Stimulated activated CD4-positive, alpha-beta T cell treated with anti-CD3 and anti-CD28 coated beads, Interleukin-2, amount 100 ng/mL, for 4 hours (primary cell): ENCODE measurements at places on chromosomes 5 and 9.

GRCh38 chr5:82717738-82718137 is 359.5 kb downstream of the TMEM167A start:
- DNase-seq: no peak

GRCh38 chr9:133850161-133850560 is 112.0 kb upstream of the SARDH start:
- no peak for DNase-seq

- DNase-seq: no peak
Measured at GRCh38 chr5:137405393-137405792, 93.7 kb downstream of the SPOCK1 start.

- no peak for DNase-seq
Measured at GRCh38 chr5:54412913-54413312, 42.6 kb upstream of the HSPB3 start.

DNA sequence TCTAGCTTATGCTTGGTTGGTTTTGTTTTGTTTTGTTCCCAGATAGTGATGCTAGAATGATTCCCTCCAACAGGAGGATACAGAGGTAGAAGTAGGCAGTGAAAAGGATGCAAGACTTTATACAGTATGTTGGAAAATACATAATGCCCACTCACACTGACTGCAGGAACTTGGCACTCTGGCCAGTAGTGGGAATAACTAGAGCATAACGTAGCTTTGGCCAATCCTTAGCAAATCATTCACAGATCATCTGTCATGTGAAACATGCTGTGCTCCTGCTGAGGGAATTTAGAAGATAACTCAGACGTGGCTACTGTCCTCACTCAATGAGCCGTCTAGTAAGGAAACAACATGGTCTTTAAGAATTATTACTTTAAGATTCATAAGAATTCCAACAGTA is 13.5 kb downstream of the CFAP90 start:
- DNase-seq: no peak

GRCh38 chr5:156893517-156893916 is 43.4 kb downstream of the PPP1R2B start:
- DNase-seq: no peak

DNA sequence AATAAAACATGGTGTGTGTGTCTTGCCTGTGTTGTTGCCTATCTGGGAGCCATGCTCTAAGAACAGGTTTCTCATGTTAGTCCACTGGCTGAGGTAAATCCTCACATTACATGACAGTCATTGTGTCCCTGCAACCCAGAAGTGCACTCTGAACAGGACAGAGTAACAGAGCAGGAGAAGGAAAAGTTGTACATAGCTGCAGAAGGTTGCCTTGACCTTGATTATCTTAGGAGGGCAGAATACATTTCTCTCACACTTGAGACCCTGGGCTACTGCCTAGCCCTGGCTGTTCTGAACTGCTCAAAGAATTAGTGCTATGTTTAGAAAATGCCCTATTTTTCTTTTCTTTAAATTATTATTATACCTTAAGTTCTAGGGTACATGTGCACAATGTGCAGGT is 16.9 kb downstream of the ZNF189 start:
- no peak for DNase-seq

GRCh38 chr5:64158827-64159226 is 6.8 kb upstream of the RNF180 start:
- DNase-seq: no peak

GRCh38 chr9:36854034-36854433 is 180.0 kb downstream of the PAX5 start:
- DNase-seq: no peak

DNA sequence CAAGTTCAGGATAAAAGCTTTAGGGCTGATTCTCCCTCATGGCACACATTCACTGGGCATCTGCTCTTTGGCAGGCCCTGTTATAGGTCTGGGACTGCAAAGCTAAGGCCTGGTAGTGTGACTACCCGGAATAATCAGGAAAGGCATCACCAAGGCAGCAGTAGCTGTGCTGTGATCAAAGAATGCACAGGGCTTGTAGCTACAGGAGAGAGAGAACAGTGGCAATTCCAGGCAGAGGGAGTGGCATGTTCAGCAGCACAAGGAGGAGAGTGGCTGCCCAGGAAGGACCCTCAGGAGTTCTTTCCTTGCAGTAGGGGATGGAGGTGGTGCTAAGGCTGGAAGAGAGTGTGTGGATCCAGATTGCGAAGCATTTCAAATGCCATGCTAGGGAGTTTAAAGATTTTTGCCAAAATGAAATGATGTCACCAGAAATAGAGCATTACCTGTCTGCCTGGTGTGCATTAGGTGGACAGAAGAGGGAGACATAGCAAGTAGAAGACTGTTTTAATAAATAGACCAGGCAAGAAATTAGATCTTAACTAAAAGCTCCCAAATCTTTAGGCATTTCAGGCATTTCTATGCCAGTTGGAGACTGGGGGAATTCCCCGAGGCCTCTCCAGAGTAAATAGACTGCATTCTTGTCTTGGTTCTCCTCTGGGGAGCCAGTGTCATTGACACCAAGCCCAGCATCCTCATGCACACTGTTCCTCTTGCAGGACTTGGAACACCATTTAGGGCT is 69.1 kb downstream of the GPR21 start:
- no peak for DNase-seq

DNA sequence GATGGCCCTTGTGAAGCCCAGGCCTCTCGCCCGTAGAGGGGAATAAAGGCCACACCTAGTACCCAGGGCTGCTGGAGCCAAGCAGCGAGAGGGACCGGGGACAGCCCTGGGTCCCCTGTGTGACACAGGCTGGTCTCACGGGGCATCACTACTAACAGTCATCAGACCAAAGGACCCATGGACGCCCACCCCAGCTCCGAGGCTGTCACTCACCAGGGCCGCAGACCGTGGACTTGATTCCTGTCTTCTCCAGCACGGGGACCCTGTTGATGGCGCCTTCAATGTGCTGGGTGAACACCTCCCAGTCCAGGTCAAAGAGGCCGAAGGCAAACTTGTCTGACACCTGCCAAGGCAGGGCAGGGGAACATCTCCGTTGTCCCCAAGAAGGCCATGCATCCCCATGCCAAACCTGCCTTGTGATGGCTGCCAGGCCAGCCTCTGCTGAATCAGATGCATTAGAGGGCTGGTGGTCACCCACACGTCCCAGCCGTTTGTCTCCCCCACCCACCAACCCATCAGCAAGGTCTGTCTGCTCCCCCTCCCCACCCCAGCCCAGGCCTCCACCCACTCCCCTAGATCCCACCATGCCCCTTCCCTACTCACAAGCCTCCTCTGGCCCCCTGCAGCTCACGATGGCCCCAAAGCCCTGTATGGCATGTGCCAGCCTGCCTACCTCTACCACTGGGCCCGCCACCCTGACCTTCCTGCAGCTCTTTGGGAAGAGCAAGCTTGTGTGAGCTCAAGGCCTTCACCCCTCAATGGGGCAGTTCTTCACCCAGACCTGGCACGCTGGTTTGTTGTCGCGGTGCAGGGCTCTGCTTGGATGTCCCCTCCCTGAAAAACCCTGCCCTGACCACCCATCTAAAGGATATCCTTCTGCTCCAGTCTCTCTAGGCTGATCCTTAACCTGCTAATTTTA is 20.8 kb downstream of the SARDH start:
- no peak for DNase-seq

GRCh38 chr5:143041972-143042770 is 272.0 kb downstream of the ARHGAP26 start:
- DNase-seq: no peak

GRCh38 chr9:27572918-27573633 is at the start of gene C9orf72:
TSS of gene C9orf72 (minus strand) at chr9:27573481. CDS start at chr9:27567120, 6,361 bp downstream.
- DNase-seq: peak; percentile 89

DNA sequence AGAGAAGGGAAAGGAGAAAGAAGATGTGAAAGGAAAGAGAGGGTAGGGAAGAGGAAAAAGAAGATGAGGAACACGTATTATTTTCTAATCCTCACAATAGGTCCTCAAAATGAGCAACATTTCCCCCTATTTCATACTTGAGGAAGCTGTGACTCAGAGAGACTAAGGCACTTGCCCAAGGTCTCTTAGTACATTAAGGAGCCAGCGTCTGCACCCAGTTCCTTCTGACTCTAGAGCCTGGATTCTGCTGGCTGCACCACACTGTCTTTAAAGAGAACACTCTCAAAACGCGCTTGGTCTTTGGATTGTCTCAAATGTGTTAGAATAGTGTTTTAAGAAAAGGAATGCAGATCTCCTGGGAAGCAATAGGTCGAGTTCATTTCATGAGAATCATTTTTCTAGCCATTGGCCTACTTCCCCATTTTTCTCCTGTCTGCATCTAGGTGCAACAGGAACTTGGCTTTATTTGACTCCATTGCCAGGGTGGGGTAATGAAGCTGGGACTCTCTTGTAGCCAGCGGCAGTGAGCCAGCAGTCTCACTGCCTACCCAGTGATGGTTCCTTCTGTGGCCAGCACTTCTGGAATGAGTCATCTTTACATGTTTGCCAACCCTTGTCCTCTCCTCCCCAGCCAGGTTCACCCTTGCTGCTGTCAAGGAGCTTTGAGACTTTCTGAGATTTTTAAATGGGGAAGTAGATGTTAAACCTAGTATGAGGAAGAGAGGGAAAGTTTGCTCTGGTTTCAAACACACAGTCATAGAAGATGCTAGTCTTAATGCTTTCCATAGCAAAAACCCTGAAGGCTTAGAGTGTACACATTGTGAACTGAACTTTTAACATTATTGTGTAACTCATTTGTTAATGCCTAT is 82.7 kb downstream of the DOCK8 start:
- no peak for DNase-seq

DNA sequence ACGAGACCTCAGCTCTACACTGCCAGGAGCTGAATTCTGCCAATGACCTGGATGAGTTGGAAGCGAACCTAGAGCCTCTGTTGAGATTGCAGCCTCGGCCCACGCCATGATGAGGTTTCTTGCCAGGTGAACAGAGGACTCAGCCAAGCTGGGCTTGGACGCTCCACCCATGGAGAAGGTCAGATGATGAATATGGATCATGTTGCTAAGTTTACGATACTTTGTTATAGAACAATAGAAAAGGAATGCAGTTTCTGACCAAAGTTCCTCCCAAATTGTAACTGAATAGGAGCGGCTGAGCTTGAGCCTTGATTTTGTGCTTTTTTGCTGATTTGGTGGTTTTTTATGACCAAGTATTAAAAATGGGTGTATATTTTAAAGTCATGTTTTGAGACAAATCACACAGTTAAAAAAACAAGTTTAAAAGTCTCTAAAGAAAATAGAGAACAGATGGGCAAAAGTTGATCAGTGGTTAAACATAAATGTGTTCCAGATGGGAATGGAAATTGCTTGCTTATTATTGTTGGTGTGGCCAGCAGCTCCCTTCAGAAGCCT is 32.9 kb downstream of the ROPN1L start:
- no peak for DNase-seq

- DNase-seq: no peak
Measured at GRCh38 chr9:114583371-114584155, 4.0 kb upstream of the ATP6V1G1 start.

DNA sequence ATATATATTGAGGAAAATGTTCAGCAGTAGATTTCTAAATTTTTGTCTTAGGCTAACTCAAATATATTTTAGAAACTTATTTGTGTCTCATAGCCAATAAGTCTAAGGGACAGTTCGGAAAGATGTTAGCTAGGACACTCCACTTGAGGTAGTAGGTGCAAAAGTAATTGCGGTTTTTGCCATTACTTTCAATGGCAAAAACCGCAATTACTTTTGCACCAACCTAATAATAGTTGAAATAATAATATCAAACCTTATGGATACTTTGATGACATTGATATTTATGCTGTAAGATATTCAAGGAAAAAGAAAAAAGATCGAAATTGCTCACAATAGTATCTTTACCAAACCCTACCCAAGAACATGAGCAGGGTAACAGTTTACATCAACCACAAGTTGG is 555.5 kb upstream of the ST8SIA4 start:
- no peak for DNase-seq

- no peak for DNase-seq
Measured at GRCh38 chr9:134773842-134774241, 106.8 kb upstream of the FCN2 start.

DNA sequence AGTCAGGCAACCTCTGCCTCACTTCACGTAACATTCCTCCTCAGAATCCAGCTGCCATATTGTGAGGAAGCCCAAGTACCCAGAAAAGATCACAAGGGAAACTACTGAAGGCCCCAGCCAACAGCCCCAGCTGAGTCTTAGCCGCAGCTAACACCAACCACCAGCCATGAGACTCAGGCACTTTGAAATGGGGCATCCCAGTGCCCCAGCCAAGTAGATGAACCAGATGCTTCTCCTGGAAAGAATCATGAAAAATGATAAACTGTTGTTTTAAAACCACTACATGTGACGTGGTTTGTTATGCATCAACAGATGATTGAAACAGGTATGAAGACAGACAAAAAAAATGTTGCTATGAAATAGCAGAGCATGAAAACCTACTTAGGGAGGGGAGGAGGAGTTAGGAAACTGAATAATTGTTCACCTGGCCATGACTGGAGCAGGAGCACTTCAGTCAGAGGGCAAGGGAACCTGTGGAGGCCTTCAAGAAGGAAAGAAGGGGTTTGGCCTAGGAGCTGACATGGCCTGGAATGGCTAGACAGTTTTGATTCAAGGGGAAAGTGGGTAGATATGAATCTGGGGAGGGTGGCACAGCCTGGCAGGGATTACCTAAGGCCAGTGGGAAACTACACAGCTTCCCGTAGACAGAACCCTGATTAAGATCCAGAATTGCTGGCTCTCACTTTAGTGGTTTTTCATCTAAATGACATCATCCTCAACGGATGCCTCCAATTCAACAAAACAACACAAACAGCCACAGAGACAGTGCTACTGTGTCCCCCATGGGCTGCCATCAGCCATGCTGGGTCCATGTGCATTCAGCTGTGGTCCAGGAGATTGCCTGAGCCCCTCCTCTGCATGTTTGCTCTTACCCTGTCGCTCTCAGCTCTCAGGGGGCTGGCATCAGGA is 211.6 kb downstream of the SYK start:
- no peak for DNase-seq

- DNase-seq: no peak
Measured at GRCh38 chr5:172370237-172370640, 84.1 kb downstream of the SH3PXD2B start.

- DNase-seq: no peak
Measured at GRCh38 chr5:75242067-75242466, 5.4 kb upstream of the ANKRD31 start.

GRCh38 chr9:82209797-82210470 is 221.4 kb downstream of the SPATA31D1 start:
- no peak for DNase-seq

DNA sequence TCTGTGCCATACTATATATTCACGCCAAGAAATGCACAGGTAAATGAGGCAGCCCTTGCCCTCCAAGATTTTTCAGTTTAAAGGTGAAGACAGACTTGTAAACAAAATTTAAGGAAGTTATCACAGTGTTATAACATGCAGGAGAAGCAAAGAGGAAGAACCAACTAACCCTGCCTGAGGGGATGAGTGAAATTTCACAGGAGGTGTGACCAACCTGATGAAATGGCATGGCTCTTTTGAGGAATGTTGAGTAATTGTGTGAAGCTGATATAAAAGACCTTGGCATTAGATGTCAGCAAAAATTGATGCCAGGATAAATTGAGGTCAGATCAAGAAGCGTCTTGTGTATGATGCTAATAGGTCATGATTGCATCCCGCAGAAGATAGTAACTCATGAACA is 86.5 kb downstream of the HCN1 start:
- DNase-seq: no peak

- no peak for DNase-seq
Measured at GRCh38 chr9:36485647-36486328, 85.7 kb upstream of the RNF38 start.

- DNase-seq: no peak
Measured at GRCh38 chr5:71748360-71748759, 29.3 kb downstream of the CARTPT start.

GRCh38 chr5:106290841-106291240 is 1379.9 kb downstream of the EFNA5 start:
- DNase-seq: no peak

- no peak for DNase-seq
Measured at GRCh38 chr9:130336027-130336610, 70.6 kb downstream of the HMCN2 start.
